ENCODE measurements at places on chromosomes 2 and 18. TPM values are rescaled to one million over a fixed set of nuclear protein-coding genes. Genes with fewer than 3 reads are reported as not detected.

DNA sequence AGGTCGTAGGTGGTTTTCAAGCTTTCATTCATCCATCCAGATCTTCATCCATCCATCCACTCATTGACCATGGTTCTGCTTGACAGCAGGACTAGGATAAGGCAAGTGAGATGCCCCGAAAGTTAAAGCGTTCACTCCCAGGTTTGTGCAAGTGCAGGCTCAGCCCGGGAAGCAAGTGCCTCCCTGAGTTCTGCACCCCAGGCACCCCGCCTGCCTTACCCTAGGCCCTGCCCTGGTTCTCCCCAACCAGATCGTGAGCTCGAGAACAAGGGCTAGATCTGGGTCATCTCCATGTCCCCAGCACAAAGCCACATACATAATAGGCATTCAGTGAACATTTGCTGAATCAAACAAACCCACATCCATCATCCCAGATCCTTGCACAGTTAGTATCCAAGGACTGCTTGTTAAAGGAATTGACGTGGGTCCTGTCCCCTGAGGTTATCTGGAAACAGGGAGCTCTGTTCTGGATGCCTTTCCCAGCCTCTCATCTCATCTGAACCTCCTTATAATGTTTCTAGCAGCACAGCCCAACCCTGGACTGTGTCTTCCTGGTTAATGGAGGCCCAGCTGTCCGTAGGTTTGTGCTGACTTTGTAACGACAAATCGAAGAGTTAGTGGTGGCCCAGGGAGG, 116.1 kb upstream of the GPC1 start:
- no peak for DNase-seq

DNA sequence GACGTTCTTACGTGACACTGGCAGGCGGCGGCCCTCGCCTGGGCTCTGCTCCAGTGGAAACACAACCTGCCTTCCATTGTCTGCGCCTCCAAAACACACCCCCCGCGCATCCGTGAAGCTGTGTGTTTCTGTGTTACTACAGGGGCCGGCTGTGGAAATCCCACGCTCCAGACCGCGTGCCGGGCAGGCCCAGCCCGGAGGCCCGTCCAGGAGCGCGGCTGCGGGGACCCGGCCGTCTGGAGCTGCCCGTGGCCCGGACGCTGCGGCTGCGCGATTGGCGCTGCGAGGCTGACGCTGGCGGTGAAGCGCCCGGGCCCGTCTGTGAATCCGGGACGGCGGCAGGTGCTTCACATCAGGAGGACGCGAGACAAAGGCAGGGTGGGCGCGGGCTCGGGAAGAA, 670.3 kb upstream of the SALL3 start:
- DNase-seq = no peak

- no peak for DNase-seq
These were observed 475.5 kb downstream of the SOX11 start for GRCh38 chr2:6167592-6168138.

DNA sequence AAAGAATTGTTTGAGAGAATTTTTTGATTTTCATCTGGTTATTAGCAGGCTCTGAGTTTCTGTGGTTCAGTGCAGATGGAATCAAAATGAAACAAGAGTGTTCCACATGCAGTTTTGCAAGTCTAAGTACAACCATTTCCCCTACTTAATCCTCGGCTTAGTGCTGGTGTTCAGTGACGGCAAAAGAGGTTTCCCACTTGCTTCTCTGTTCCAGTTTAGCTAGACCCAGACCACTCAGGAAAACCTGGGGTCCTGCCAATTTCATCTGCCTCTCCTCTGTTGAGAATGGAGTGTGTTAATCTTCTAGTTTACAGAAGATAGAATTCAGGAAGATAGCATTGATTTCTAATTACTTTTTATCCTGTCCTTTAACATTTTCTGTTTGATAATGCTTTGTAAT, 996.2 kb upstream of the FANCL start:
- no peak for DNase-seq

DNA sequence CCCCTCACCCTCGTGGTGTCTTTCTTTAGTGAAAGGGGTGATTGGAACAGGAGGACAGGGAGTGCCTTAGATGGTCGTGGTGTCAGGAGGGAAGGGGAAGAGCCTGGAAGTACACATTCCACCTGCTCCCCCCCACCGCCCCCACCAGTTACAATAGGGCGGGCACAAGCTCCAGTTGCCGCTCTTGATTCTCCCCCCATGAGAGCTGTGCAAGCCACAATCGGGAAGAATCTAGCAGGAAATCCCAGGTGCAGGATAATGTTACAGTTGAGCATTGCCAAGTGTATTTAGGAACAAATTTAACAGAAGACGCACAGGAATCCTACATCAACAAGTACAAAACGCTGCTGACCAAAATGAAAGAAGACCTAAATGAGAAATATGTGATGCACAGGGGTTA, 73.6 kb downstream of the ASAP2 start:
- DNase-seq = no peak

The ABCG5 gene
- 3.1 TPM for total RNA-seq

The RETSAT gene
- 86.4 TPM for total RNA-seq

All from mucosa of gallbladder (tissue), 1 donor.